A375 (cell line): ENCODE measurements at places on chromosomes 2 and 18. TPM values are rescaled to one million over a fixed set of nuclear protein-coding genes. Genes with fewer than 3 reads are reported as not detected.

Gene CENPA
- 21.2 and 27.1 TPM in 2 replicates for total RNA-seq

Gene KCNS3
- 2.8 and 11.2 TPM in 2 replicates for total RNA-seq

Gene TAF4B
- 13.8 and 13.9 TPM in 2 replicates for total RNA-seq

Gene SLC40A1
- 0.42 TPM in 1 of 2 replicates, not detected in the other for total RNA-seq

Gene LRRTM4
- total RNA-seq = not detected in 2 replicates

Gene SLC8A1
- 6.9 and 7.9 TPM in 2 replicates for total RNA-seq

Gene PLGLB1
- total RNA-seq = 0.13 and 1.5 TPM in 2 replicates

Gene KCNK3
- 0.37 and 0.60 TPM in 2 replicates for total RNA-seq

Gene LYG2
- total RNA-seq = 0.72 TPM in 1 of 2 replicates, not detected in the other

Gene DTNB
- total RNA-seq = 13.5 and 15.1 TPM in 2 replicates

Gene TRIM43
- 0.29 TPM in 1 of 2 replicates, not detected in the other for total RNA-seq

Gene RALBP1
- 30.6 TPM in 2 replicates for total RNA-seq

Gene ATG4B
- total RNA-seq = 23.7 and 40.7 TPM in 2 replicates

Gene PCARE
- 0.04 TPM in 1 of 2 replicates, not detected in the other for total RNA-seq

Gene AOX1
- total RNA-seq = 2.6 and 3.1 TPM in 2 replicates

Gene ELOA2
- total RNA-seq = not detected in 2 replicates

Gene EFHD1
- total RNA-seq = not detected in 2 replicates

Gene DNAJB2
- total RNA-seq = 14.3 and 22.2 TPM in 2 replicates

Gene CCDC195
- not detected in 2 replicates for total RNA-seq

Gene LIMS3
- 0.11 TPM in 1 of 2 replicates, not detected in the other for total RNA-seq
